Stimulated activated CD4-positive, alpha-beta T cell treated with anti-CD3 and anti-CD28 coated beads, Interleukin-1b, Interleukin-23, amount 100 ng/mL, for 1 hour (primary cell): ENCODE measurements at places on chromosomes 4 and X.

- no peak for DNase-seq
Measured at GRCh38 chr4:89196056-89196674, 84.8 kb downstream of the TIGD2 start.

GRCh38 chrX:76184276-76184675 lies 11.4 kb downstream of the PBDC1 start:
- DNase-seq = no peak

DNA sequence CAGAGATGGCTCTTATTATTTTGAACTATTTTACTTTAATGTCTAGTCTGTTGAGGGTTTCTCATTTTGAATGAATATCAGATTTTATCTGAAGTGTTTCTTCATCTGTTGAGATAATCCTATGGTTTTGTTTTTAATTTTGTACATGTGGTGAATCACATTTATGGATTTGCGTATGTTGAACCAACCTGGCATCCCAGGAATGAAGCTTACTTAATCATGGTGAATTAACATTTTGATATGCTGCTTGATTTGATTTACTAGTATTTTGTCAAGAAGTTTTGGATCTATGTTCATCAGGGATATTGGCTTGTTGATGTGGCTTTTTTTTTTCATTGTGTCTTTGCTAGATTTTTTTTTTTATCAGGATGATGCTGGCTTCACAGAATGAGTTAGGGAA lies 2390.9 kb downstream of the PCDH7 start:
- DNase-seq = no peak

DNA sequence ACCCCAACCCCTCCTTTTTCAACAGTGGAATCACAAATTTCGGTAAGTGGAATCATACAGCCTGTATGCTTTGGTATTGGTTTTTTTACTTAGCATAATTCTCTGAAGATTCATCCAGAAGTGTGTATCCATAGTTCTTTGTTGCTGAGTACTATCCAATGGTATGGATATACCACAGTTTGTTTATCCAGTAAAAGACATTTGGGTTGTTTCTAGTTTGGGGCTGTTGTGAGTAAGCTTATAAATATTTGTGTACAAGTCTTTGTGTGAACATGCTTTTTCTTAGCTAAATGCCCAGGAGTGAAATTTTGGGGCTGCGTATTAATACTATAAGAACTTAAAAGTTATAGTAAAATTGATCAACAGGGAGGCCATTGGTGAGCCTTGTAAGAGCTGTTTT lies 57.5 kb upstream of the GC start:
- DNase-seq = no peak

- DNase-seq = no peak
Measured at GRCh38 chr4:4640692-4641091, 98.8 kb upstream of the STX18 start.

GRCh38 chrX:29941287-29941686 lies 274.1 kb upstream of the MAGEB2 start:
- no peak for DNase-seq
